ENCODE measurements at places on chromosomes 4 and X.

DNA sequence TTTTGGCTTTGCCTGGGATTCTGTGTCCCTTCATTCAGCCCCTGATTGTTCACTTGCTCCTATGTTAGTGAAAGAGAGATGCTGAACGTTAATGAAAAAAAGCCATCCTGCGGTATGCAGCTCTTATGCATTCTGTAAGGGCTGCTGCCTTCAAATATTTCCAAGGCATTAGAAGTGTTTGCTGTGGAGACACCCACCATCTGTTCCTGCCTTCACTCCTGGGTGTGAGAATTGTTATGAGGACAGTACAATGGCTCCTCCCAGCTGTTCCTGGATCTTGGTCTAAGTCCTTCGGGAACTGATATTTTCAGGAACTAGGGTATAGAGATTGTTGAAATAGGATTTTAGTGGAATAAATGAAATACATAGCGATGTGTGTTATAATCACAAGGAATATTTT lies 427.1 kb upstream of the FAM47C start:
- DNase-seq: no peak

DNA sequence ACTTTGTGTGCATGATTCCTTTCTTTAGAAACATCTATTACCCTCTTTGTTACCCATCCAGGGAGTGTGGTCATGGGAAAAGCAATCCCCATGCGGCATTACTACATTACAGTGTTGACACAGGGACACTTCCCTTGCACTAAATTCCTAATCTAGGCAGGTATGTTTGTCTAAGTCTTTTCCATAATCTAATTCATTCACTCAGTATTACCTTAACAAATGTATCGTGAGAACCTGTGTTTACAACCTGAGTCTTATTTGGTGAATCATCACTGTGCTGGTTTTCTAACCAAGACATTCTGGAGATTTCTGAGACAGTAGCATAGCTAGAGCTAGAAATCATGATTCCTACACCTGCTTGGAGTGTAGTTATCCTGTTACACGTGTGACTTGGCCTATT lies 326.8 kb downstream of the BMPR1B start:
- DNase-seq: no peak

DNA sequence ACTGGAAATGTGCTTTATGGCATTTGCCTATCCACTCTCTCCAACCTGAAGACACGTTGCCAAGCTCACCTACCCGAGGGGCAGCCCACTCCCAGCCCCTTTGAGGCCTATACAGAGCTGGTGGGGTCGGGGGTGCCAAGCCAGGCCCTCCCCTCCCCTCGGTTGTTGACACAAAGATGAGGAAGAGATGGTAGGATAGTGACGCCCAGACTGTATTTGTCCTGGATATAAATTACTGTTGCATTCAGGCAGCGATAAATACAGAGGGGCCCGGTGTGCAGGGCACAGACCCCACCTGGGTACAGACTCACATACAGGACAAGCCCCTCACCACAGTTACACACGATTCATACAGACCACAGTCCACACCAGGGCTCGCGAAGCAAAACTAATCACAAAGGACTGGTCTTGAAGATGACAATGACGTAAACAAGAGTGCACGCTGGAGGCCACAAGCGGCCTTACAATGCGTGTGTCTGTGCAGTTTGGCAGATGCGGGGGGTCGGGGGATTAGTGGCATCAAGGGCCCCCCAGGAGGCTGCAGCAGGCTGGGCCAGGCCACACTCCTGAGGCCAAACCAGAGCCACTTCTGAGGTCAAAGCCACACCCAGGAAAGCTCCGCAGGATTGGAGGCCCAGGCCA lies 14.6 kb downstream of the DGKQ start:
- no peak for DNase-seq

- DNase-seq: no peak
Measured at GRCh38 chr4:14848229-14848628, 154.1 kb upstream of the CPEB2 start.

- no peak for DNase-seq
Measured at GRCh38 chr4:6207602-6208001, 7.3 kb upstream of the JAKMIP1 start.

- no peak for DNase-seq
Measured at GRCh38 chrX:134749706-134750445, 91.6 kb upstream of the PLAC1 start.

GRCh38 chr4:173919196-173919595 lies 364.3 kb downstream of the FBXO8 start:
- DNase-seq: no peak

DNA sequence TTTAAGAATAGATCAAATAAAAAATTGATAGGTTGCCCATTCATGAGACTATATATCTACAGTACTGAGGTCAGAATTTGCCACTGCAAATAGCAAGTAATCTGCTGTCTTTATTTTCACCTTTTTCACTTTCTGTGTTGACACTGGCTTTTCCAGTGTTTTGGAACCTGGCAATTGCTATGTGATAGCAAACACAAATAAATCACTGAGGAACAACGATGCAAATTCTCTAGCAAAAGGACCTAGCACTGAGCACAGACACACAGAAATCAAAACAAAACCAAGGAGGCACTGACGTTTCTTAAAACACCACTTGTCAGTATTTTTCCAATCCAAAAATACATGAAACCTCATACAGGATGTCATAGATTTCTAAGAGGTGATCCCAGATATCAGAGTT lies 210.7 kb downstream of the DHX15 start:
- no peak for DNase-seq

Measured in stimulated activated naive CD8-positive, alpha-beta T cell treated with anti-CD3 and anti-CD28 coated beads, Interleukin-15, Interleukin-2, amounts not matched to agents 100 U/mL and 50 U/mL, for 24 hours (primary cell).